ENCODE measurements at places on chromosomes 2 and 18. TPM values are rescaled to one million over a fixed set of nuclear protein-coding genes. Genes with fewer than 3 reads are reported as not detected.

DNA sequence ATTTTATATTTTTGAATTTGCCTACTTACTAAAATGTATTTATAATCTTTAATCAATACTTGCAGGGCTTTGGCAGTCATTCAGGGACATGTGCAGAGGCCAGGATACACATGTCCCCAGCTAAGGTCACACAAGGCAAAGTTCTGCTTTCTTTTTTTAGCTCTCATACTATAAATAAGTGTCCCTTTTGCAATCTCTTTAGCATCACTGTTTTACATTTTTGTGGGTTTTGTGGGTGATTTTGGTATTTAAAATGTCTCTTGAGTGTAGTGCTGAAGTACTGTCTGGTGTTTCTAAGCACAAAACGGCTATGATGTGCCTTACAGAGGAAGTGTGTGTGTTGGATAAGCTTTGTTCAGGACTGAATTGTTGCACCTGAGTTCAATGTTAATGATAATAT, 309.0 kb upstream of the GULP1 start:
- no peaks in the 10 kb centered on the region for H3K36me3 ChIP-seq
- H3K4me3 ChIP-seq = no peak overlapping the region
- no peaks in the 10 kb centered on the region for H3K4me1 ChIP-seq
- H3K27me3 ChIP-seq = no peaks in the 10 kb centered on the region

- no peaks in the 10 kb centered on the region for H3K27me3 ChIP-seq
- H3K4me1 ChIP-seq = peaks cover 36% of the 10 kb centered on the region
- DNase-seq = no peak
- no peak overlapping the region for H3K4me3 ChIP-seq
Observed at GRCh38 chr2:165064743-165065142, 109.4 kb upstream of the SLC38A11 start.

DNA sequence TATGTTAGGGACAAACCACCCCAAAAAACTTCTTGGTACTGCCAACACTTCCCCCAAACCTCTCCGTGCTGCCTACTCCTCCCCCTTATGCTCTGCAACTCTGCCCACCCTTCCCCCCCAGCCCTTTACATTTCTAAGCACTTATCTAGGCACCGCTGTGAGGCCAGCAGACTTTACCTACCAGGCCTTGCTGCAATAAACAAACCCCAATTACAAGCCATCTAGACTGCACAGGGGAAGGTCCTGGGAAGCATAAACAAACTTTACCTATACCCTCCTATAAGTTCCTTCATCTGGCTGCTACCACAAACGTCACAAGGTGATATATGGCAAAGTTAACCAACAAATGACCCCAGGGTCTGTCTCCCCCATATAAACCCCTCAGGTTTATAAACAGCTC, 259.4 kb upstream of the GULP1 start:
- H3K4me1 ChIP-seq = peaks cover 4% of the 10 kb centered on the region
- H3K27ac ChIP-seq = no peak overlapping the region
- peaks cover 16% of the 10 kb centered on the region for H3K27me3 ChIP-seq
- no peak overlapping the region for H3K4me3 ChIP-seq
- H3K36me3 ChIP-seq = no peaks in the 10 kb centered on the region
- no peak for DNase-seq

DNA sequence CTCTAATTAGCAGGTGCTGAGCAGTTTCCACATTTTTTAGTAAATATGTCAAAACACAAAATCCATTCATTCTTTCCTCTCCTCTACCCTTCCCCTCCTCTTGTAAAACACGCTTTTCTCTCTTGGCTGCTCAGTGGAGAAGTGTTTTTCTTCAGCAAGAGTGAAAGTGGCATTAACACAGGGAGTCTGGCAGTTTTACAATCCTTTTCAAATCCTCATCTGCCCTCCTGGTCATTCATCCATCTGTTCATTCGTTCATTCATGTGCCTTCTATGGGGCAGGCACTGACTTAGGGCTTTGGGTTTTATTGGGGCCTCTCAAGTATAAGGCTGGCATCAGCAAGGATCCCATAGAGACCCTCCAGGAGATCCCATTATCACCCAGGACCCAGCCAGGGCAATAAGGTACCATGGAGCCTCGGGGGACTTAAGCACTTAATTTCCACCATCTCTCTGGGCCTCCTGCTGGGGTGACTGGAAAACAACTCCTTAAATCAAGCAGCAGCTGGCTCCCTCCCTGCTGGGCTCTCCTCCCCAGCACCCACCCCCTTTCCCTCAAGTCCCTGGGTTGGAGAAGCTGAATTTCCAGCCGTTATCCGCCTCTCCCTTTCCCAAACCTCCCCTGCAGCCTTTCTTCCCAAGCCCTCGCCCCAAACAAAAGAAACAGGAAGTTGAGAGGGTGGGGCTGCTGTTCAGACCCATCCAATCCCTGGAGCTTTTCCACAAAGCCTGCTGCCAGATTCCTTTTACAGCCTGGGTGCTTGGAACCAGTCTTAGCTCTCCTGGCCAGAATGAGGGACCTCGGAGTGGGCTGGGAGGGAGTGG, 32.6 kb downstream of the MARCHF4 start:
- no peaks in the 10 kb centered on the region for H3K36me3 ChIP-seq
- H3K4me1 ChIP-seq = peaks cover 25% of the 10 kb centered on the region
- no peaks in the 10 kb centered on the region for H3K27me3 ChIP-seq
- peak overlapping the region; percentile 61 for H3K4me3 ChIP-seq
- peak overlapping the region; percentile 96 for H3K27ac ChIP-seq

- no peak for DNase-seq
- no peak overlapping the region for H3K4me3 ChIP-seq
- H3K36me3 ChIP-seq = peaks cover 2% of the 10 kb centered on the region
- H3K27ac ChIP-seq = no peak overlapping the region
- no peaks in the 10 kb centered on the region for H3K4me1 ChIP-seq
Observed at GRCh38 chr2:191748059-191748461, 70.1 kb downstream of the NABP1 start.

SRD5A2 gene
- total RNA-seq = not detected

POTEJ gene
- total RNA-seq = not detected

DNA sequence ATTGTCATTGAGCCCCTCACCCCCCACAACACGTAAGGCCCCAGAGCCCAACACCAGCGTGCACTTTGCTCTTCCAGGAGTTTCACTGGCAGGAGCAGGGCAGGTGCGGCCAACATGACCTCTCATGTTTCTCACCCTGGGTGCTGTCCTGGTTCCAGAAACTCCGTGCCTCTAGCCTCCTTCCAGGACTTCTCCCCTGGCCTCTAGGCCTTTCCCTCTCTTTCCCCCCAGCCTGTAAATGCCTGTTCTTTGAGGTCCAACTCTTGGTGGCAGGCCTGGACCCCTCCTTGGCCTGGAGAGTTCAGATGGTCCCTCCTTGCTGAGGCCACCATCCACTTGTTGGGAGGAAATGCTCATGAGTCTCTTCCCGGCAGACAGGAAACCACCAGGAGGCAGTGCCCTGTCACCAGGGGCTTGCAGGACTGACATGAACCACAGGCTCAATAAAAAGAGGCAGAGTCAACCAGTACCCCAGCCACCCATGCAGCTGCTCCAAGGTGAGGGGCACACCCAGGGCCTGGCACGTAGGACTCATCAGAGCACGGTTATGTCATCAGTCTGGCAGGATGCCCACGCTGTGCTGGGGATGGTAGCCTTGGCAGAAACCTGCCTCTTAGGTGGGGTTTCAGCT, 1.5 kb downstream of the MALL start:
- H3K27ac ChIP-seq = no peak overlapping the region
- DNase-seq = no peak
- H3K4me3 ChIP-seq = peak overlapping the region; percentile 1
- peaks cover 85% of the 10 kb centered on the region for H3K27me3 ChIP-seq
- H3K36me3 ChIP-seq = no peaks in the 10 kb centered on the region

GNAL gene
- total RNA-seq = 20.4 TPM

GCKR gene
- total RNA-seq = 0.42 TPM

- no peak overlapping the region for H3K4me3 ChIP-seq
- no peak overlapping the region for H3K27ac ChIP-seq
- peaks cover 2% of the 10 kb centered on the region for H3K27me3 ChIP-seq
- DNase-seq = no peak
Observed at GRCh38 chr2:203569677-203570316, 34.7 kb upstream of the RAPH1 start.

DNA sequence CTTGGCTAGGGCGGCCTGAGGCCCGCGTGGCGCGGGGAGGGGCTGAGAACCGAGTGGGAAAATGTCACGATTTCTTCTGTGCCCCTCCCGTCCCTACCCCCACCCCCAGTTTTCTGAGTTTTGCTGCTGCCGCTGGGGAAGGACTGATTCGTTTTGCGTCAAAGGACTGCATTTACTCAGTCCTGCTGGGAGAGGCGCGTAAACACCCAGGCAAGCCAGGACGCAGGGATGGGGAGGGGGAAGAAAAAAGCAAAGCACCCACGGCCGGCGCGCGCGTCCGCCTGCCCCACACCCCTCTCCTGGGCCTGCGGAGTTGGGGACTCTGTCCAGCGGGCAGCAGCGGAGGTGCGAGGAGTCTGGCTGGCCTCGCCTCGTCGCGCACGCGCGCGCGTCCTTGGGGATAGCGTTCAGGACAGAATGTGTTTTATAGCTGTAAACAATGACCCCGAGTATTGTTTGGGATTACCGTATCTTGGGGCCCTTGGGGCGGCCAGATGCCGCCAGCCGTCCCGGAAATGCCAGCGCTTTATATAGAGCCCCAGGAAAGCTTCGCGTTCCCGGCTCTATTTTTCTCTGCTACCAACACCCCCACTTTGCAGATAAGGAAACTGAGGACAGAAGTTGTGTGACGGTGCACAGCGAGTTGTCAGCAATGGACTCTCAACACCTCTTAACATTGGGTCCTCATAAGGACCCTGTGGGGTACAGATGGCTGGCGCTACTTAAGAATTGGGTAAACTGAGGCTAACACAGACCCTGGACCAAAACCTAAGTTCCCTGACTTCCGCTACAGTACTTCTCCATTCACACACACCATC, 1.7 kb upstream of the FOSL2 start:
- DNase-seq = peak; percentile 34
- H3K4me3 ChIP-seq = peak overlapping the region; percentile 92
- no peaks in the 10 kb centered on the region for H3K36me3 ChIP-seq

DNA sequence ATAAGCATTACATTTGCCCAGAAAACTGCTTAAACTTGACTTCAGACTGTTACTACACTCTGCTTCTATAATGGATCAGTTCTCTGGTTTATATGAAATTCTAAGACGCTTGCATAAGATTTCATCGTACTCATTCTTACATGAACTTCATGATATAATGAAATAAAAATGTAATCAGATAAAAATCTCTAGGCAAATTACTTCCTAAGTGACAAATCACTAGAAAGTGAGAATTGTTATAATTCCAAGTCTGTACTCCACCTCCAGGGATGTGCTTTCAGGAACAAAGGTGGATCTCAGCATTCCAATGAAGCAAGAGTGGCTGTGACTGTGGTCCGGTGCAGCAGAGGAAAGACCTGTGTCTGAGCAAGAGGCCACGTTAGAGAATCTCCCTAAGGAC, 226.2 kb downstream of the PIEZO2 start:
- H3K27me3 ChIP-seq = no peaks in the 10 kb centered on the region
- H3K4me3 ChIP-seq = no peak overlapping the region
- no peak overlapping the region for H3K27ac ChIP-seq

DNA sequence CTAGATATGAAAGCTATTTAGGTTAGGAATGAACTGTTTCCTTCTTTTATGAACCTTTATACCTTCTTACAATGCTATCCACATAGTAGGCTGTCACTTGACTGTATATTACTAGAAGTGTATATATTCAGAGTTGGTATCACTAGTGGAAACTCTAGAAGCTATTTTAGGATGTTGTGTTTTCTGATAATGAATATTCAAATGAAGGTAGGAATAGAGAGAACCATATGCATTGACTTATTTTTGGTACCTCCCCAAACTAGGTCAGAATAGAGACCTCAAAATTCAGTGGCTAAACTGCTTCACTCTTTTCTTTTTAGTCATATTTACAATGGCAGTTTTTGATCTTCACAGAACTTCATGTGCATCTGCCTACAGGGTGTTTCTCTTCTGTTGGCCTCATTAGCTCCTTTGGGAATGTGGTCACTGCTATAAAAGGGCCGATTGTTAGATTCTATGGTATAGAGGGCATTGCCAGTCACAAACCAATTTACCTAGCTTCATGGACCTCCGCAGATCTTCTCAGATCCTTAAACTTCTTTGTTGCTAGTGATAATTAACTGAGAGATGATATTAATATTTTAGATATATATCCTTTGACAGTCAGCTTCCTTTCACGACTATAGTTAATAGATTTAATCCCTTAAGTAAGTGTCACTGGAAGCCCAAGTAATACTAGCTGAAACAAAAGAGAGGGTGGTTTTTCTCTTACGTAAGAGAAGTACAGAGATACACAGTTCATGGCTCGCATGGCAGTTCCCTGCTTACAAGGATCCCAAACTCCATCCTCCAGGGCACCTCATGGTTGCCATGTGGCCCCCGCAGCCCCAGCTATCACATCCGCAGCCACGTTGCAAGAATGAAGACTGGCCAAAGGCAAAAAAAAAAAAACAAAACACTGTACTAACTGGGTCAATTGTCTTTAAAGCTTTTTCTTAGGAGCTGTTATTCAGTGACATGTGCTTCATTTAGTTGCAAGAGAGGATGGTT, 61.0 kb downstream of the TSPYL6 start:
- H3K27me3 ChIP-seq = no peaks in the 10 kb centered on the region
- H3K4me1 ChIP-seq = no peaks in the 10 kb centered on the region
- no peaks in the 10 kb centered on the region for H3K36me3 ChIP-seq
- peak overlapping the region; percentile 63 for H3K27ac ChIP-seq

GPR75 gene
- total RNA-seq = 4.7 TPM

DNA sequence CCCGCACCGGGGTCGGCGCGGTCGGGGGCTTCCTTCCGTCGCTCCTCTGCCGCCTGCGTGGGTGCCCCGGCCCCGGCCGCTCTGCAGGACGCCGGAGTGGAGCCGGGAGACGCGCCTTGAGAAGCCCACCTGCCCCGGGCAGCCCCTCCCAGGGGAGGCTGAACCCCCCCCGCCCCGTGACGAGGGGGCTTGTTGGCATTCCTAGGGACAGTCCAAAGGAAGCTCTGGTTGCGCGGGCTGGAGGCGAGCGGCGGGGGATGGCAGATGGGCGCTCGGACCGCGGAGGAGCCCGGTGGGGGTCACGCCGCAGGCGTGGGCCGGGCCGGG, 133.5 kb upstream of the MGAT5 start:
- no peak overlapping the region for H3K27ac ChIP-seq
- no peaks in the 10 kb centered on the region for H3K36me3 ChIP-seq
- peaks cover 26% of the 10 kb centered on the region for H3K4me1 ChIP-seq

GRCh38 chr2:141519906-141520305, 610.9 kb downstream of the LRP1B start:
- no peaks in the 10 kb centered on the region for H3K27me3 ChIP-seq
- no peak overlapping the region for H3K27ac ChIP-seq
- no peak for DNase-seq
- no peaks in the 10 kb centered on the region for H3K36me3 ChIP-seq

ERICH2 gene
- not detected for total RNA-seq

GRCh38 chr2:17752246-17752645, 1.4 kb downstream of the SMC6 start:
- no peak for DNase-seq
- no peaks in the 10 kb centered on the region for H3K27me3 ChIP-seq
- H3K27ac ChIP-seq = no peak overlapping the region
- H3K4me3 ChIP-seq = peak overlapping the region; percentile 94
- H3K36me3 ChIP-seq = no peaks in the 10 kb centered on the region
- peaks cover 45% of the 10 kb centered on the region for H3K4me1 ChIP-seq

- no peaks in the 10 kb centered on the region for H3K36me3 ChIP-seq
- no peaks in the 10 kb centered on the region for H3K27me3 ChIP-seq
- no peak overlapping the region for H3K4me3 ChIP-seq
- peaks cover 8% of the 10 kb centered on the region for H3K4me1 ChIP-seq
- H3K27ac ChIP-seq = no peak overlapping the region
Observed at GRCh38 chr18:35029770-35030169, 11.4 kb upstream of the MAPRE2 start.

GRCh38 chr2:9858730-9859068, 15.4 kb downstream of the TAF1B start:
- H3K27me3 ChIP-seq = no peaks in the 10 kb centered on the region
- no peak overlapping the region for H3K27ac ChIP-seq
- H3K36me3 ChIP-seq = peaks cover 96% of the 10 kb centered on the region

All from neural crest cell (in vitro differentiated cells).